T-helper 2 cell (primary cell): ENCODE measurements at places on chromosomes 6 and 20.
A peak's percentile ranks its signal among the peaks of the same experiment; 100 is the strongest.

GRCh38 chr20:47063407-47063806 is 168.8 kb downstream of the EYA2 start:
- DNase-seq = no peak

GRCh38 chr6:168915855-168916254 is 337.8 kb downstream of the THBS2 start:
- DNase-seq = no peak

GRCh38 chr6:49978332-49979226 is 9.2 kb upstream of the DEFB113 start:
- DNase-seq = peak; percentile 12

DNA sequence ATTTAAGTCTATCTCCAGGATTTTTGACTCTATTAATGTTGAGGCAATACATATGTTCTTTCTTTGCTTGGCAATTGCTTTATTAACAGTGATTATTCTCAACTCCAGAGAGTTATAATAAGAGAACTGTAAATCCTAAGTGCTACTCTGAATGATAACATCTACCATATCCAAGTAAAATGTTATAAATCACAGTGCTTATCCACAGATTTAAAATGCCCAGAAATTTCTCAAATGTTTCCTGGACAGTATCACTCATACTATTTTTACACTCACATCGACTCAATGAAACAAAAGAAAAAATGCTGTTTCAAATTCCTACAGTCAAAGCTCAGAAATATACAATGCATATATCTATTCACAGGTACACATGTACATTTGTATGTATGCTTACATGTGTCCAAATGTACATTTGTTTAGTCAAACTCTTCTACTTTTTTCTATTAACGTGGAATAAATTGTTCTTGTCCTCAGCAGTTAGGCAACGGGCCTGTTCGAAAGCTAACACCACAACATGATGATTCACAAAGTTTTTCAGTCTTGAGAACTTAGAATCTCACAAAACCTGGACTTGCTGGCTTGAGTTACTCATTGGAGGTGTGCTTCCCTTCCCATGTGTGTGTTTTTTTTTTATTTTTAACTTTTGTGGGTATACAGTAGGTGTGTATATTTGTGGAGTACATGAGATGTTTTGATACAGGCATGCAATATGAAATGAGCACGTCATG is 193.0 kb downstream of the GJA10 start:
- no peak for DNase-seq

GRCh38 chr6:82361631-82362030 is 2.0 kb upstream of the TPBG start:
- DNase-seq = no peak

GRCh38 chr20:17943343-17943742 is 25.3 kb downstream of the SNX5 start:
- no peak for DNase-seq

GRCh38 chr6:150673720-150674346 is 74.1 kb downstream of the PLEKHG1 start:
- DNase-seq = no peak

GRCh38 chr6:37311741-37312473 is 41.9 kb upstream of the RNF8 start:
- DNase-seq = no peak

GRCh38 chr20:12936524-12936923 is 72.2 kb upstream of the SPTLC3 start:
- DNase-seq = no peak

DNA sequence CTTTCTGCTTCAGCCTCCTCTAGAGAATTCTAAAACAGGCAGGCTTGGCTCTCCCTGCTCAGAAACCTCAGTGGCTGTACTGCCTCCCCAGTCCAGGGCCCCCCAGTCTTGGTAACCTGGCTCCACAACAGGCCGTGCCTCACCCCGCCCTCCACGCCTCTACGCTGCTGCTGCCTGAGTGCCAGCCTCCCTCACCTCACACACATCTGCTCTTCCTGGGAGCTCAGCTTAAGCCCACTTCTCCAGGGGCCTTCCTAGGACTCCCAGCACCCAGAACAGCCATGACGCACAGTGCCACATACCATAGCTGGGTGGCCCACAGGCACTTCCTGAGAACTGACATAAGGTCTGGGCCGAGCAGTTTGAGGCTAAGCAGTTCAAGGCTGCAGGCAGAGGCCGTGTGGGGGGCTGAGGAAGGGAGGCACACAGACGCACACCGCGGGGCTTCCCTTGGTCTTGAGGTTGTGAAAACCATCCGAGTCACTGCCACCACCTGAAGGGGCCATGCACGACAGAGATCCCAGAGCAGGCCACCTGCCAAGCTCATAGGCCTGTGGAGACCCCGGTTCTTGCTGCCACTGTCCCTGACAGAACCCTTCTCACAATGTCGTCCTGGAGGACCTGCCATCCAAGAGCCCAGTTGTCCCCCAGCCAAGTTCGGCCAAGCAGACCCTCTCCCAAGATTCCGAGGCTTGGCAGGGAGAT is 42.6 kb downstream of the DSTN start:
- no peak for DNase-seq

- DNase-seq = no peak
Measured at GRCh38 chr6:149014631-149015534, 268.1 kb downstream of the UST start.

DNA sequence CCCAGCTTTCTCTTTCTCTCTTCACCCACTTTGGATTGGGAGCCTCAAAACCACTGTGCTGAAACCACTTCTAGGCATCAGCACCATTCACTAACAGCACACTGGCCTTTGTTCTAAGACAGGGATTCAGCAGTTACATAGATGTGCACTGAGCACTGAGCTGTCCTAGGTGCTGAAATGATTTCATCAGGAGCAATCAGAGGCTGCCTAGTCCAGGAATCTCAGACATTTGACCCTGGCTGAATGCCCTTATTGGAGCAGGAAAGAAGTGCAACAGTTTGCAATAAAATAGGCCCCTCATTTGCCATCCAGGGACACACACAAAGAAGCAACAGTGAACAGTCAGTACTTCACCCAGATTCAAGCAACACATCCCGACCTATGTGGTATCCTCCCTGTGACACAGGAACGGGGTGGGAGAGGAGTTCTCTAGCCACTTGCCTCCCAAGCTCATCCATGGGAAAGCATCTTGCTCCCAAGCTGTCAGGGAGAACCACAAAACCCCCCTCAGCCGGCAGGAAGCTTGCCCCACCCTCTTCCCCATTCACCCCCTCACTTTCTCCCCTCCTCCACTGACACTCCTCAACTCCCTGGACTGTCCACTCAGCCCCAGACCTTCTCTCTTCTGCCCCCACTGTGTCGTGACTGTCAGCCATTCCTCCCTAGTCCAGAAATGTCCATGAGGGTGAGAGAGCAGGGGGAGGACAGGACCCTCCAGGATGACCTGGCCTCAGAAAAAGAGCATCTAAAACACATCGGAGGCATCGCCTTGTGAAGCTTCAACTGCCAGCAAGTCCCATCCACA is 304.4 kb downstream of the PREX1 start:
- DNase-seq = no peak

- no peak for DNase-seq
Measured at GRCh38 chr6:139990856-139991465, 616.5 kb upstream of the CITED2 start.

DNA sequence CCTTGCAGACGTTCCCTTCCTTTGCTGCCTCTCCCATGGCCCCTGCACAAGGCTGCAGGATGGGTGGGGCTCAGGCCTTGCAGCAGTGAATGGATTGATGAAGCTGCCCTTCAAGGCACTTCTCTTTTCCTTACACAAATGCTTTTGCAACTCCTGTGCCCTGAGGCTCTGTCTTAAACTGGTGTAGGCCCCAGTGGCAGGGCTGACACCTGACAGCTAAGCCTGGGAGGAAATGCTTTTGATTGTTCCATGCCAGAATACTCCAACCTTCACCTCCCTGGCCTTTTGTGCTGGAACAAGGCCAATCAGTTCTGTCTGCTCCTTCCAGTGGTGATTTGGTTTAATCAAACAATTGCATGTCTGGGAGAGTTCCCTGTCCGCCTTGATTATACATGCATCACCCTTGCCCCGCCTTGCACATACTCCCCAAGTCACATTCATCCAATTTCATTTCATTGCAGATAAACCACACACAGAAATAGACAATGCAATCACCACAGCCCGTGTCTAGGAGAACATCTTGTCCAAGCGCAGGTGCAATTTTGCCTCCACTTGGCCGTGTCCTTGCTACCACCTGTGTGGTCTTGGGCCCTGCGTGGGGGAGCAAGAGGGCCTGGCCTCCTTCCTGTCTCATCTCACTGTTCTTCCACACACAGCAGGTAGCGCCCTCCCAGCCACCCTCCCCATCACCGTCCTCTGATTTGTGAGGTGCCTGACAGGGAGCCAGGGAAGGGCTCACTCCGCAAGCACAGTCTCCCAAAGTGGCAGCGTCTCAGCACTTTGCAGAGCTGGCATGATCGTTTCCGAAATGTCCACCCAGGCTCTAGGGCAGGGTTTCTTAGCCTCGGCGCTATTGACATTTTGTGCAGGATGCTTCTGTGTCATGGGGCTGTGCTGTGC is 120.4 kb downstream of the CDH26 start:
- no peak for DNase-seq

- no peak for DNase-seq
Measured at GRCh38 chr6:81787313-81788068, 35.0 kb upstream of the TENT5A start.

DNA sequence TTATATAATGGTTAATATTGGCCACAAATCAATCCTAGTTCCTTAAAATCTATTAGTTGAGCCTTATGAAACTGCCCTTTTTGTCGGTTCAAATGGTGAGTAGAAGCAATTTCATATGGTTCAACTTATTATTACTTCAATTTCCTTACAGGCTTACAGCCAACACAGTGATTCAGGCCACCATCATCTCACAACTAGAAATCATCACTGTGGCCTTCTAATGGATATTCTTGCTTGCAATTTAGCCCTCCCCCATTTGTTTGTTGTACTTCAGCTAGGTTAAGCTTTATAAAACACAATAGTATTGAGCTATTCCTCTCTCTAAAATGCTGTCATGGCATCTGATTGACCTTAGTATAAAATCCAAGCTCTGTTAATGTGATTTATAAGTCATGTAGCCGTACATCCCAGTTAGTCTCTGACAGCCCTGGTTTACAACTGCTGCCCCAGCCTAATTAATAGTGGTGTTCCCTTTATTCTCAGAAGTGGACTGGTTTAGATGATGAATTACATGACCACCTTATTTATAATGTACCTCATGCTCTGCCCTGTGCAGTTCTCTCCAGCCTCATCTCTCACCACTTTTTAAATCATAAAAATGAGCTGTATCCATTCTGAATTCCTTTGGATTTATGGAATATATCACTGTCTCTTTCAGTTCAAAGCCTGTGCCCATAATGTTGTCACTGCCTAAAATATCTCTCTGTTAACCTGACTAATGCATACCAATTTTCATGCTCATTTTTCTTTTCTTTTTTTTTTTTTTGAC is 36.7 kb downstream of the LAMA2 start:
- DNase-seq = no peak

DNA sequence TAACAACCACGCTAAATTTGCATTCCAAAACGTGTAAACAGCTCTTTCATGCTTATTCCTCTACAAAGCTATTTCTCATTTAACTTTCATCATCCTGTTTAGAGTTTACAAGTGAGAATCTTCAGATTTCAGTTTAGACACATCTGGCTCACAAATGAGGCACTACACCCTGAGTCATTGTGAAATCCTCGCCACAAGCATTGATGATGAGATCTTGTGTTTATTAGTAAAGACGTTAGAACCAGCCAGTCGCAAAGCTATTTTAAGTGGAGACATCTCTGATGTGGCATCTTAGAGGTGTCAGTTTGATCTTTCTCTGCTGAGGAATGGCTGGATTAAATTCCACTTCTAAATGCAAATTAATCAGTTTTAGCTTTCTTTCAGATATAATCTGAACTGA is 8.3 kb upstream of the ISM1 start:
- no peak for DNase-seq

DNA sequence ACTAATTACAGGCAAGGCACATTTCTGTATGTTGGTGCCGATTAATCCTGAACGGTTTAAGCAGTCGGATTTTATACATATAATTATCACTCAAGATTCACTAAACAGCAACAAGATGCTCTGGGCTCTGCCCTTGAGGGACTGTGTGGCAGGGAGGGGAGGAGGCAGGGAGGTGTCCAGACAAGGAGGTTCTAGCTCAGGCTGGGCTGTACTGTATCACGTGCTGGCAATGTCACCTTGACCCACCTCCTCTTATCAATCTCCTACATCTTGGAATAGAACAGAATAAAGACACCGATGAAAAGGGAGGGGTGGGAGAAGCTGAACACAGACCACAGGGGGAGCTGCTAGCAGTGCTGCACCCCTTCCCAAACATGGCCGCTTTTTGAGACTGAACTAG is 65.7 kb downstream of the LRFN2 start:
- DNase-seq = no peak

- no peak for DNase-seq
Measured at GRCh38 chr20:3712279-3712873, at the start of gene SIGLEC1. Gene SIGLEC1 (minus strand): TSS chr20:3712600. CDS start chr20:3707128, 5,472 bp downstream.

DNA sequence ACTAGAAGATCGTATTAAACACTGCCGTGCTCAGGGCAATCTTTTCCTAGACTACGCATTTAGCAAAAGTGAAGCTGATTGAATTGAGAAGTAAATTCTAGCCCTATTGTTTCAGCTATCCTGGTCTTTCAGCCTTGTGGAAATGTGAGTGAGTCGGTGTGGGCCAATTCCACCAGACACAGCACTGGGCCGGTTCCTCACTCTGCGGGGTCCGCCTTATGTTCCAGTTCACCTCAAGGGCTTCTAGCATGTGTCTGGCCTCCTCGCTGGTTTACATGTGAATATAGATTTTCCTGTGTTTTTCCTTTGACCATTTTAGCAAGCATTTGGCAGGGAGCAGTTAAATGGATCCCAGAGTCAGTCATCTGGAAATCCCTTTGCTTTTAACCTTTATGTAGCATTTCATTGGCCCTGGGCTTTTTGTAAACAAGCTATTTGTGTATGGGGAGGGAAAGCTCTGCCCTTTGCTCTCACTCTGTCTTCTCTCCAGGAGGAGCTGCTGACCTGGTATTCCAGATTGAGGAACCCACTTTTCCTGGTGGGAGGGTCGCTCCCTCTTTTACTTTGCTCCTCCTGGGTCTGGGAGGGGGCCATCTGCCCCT is 12.4 kb upstream of the GTSF1L start:
- no peak for DNase-seq

GRCh38 chr6:75991941-75992340 is 80.5 kb downstream of the IMPG1 start:
- DNase-seq = no peak

DNA sequence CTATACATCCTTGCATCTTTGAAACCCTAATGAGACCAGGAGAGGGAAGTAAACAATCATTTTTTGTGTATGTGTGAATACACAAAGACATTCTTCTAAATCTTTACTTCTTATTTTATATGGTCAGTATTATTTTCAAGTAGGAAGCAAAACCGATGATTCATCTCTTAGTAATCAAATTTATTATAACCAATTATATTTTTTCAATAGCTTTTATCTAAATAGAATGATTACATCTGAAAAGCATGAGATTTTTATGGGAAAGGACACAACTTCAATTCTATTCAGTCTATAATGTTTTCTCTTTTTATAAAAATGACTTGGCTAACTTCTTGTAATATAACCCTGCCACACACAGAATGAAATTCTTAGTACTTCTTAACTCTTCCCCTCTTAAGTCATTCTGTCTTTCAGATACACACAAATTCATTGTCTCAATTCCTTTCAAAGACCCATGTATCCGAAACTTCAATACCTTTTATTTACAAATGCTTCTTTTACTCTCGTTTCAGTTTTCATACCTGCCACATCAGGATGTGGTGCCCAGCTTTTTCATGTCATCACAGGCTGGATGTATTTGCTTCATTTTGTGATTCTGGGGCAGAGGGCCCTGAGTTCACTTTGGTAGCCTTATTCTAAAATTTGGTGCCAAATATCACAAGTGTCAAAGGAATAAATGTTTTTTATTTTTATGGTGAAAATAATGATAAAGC is 227.0 kb downstream of the PHF3 start:
- no peak for DNase-seq

- DNase-seq = no peak
Measured at GRCh38 chr6:170166511-170167122, 124.3 kb downstream of the DLL1 start.
